Activated naive CD4-positive, alpha-beta T cell treated with anti-CD3 and anti-CD28 coated beads, Interleukin-2, amount 50 U/mL, for 72 hours (primary cell): ENCODE measurements at places on chromosomes 6 and 20. TPM values are rescaled to one million over a fixed set of nuclear protein-coding genes. Genes with fewer than 3 reads are reported as not detected.
A peak's percentile ranks its signal among the peaks of the same experiment; 100 is the strongest.

DNA sequence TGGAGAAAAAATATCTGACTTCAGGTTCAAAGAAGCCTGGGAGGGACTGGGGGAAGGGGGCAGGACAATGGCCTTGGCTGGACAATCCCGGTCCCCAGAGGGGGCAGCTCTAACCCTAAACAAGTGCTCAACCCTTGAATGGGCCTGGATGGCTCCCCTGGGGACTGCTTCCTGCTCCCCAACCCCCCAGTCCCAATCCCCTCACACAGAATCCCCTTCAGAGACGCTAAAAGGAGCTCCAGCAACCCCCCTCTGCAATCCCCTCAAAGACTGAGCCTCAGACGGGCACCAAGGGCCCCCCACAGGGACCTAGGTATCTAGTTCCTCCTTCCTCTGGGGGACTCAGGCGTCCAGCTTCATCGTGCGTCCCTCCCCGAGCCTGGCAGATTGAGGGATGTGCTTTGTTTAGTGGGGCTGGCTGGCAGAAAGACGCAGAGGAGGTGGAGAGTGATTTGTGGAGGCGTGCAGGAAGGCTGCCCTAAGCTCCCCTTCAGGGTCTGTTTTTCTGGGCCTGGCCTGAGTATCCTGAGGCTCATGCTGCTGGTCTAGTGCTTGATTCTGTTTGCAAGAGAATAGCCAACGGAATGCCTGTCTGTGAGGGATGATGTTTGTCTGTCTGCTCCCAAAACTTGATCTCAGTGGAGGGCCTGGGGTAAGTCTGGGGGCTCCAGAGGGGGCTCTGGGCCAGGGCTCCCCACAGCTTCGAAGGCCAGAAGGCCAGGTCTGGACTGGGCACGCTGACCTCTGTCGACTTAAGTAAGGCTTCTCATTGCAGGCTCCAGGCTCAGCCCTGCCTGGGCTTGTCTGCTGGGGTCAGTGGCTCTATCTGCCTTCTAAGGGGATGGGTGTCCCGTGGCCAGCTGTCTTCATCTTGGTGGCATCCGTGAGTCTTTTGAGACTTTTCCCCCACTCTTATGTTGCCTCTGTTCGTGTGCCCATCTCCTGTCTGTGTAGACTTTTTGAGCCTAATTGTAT lies 1.7 kb upstream of the POU5F1 start:
- DNase-seq = no peak

DNA sequence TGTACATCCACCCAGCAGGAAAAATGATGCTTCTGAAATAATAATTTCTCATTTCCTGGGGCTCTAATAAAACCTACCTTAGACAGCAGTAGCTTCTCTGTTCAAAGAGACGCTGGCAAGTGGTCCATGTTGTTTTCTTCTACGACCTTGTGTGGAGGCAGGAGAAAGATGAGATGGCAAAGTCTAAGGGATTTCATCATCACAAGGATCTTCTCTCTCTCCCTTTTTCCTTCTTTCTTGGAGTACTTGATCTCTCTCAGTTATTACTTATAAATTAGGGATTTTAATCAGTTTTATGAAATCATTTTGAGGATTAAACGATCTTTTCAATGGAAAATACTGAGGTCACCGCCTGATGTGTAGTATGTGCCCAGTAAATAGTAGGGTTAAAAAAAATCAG lies 147.5 kb downstream of the BMP7 start:
- no peak for DNase-seq

The RSPO3 gene
- total RNA-seq = not detected

- no peak for DNase-seq
These were observed 69.9 kb upstream of the PDE10A start for GRCh38 chr6:165732696-165733488.

DNA sequence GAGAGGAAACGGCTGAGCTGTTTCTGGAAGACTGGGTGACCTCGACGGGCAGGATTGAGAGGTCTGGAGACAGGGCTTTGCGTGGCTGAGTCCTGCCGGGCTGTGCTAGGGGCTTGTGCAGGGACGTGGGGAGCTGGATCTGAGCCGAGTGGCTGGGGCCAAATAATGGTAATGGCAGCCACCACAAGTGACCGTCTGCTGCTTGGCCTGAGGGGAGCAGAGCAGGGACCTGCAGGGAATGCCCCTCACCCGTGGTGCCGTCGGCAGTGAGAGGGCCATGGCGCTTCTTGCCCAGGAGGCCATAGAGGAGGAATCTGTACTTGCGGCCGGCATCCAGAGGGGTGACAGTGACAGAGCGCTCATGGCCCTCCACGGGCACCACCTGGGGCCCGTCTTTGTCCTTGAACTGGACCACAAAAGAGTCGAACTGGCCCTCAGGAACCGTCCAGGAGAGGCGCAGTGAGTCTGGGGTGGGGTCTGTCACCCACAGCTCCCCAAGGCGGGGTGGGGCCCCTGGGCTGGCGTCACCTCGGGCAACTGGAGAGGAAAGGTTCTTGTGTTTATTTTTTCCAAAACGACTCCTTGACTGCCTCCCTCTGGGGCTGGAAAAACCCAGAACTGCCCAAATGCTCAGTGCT lies 31.8 kb downstream of the CYP21A2 start:
- no peak for DNase-seq

GRCh38 chr20:50602432-50603088 lies 88.8 kb downstream of the RIPOR3 start:
- DNase-seq = no peak

- no peak for DNase-seq
These were observed 65.4 kb downstream of the RWDD2A start for GRCh38 chr6:83258517-83258916.

GRCh38 chr20:43761386-43762340 lies 34.9 kb upstream of the GTSF1L start:
- DNase-seq = no peak

GRCh38 chr20:611843-612185 lies 1.7 kb upstream of the TCF15 start:
- DNase-seq = no peak

The ECT2L gene
- not detected for total RNA-seq

GRCh38 chr6:105107207-105107606 lies 72.6 kb downstream of the POPDC3 start:
- no peak for DNase-seq

GRCh38 chr20:54820392-54820791 lies 345.0 kb downstream of the DOK5 start:
- no peak for DNase-seq

- no peak for DNase-seq
These were observed 4.0 kb downstream of the TMEM200A start for GRCh38 chr6:130369831-130370230.

- DNase-seq = no peak
These were observed 221.6 kb upstream of the CDYL start for GRCh38 chr6:4554645-4555044.

The PTK6 gene
- total RNA-seq = 0.54 TPM

- DNase-seq = peak; percentile 69
These were observed 1.2 kb downstream of the DUSP22 start for GRCh38 chr6:293193-294174.

The TJAP1 gene
- total RNA-seq = 35.0 TPM

GRCh38 chr20:9099372-9099771 lies 30.5 kb downstream of the PLCB4 start:
- DNase-seq = no peak

DNA sequence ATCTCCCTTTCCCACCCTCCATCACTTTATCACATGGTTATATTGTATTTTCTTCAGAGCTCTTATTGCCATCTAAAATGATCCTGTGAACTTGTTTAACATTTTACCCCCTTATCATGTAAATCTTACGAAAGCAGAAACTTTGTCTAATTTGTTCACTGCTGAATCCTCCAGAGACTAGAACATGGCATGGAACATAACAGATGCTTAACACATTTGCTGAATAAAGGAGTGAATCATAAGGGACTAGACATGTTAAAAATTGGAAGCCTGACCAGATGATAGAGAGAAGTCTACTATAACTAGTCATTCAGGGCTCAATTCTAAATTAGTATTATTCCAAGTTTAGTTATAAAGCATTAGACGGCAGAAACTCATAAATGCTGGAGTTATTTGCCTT lies 73.3 kb downstream of the MAN1A1 start:
- no peak for DNase-seq

DNA sequence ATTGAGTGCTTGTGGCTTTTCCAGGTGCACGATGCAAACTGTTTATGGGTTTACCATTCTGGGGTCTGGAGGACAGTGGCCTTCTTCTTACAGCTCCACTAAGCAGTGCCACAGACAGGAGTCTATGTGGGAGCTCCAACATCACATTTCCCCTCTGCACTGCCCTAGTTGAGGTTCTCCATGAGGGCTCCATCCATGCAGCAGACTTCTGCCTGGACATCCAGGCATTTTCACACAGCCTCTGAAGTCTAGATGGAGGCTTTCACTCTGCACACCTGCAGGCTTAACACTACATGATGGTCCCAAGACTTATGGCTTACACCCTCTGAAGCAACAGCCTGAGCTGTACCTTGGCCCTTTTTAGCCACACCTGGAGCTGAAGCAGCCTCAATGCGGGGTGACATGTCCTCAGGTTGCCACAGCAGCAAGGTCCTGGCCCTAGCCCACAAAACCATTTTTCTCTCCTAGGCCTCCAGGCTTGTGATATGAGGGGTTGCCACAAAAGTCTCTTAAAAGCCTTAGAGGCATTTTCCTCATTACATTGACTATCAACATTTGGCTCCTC lies 552.2 kb downstream of the TFAP2A start:
- no peak for DNase-seq

DNA sequence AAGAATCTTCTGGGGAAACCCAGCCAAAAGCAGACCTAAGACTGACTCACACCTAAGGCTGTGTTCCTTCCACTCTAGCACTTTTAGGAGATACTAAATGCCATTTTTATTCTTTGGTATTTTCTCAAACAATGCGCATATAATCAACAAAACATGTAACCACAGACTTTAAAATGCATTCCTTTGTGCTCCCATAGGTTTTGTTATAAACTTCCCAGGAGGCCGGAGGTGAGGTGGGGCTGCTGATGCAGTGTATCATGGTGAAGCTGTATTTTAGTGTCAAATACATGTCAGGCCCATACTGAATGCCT lies 155.2 kb downstream of the BTBD3 start:
- no peak for DNase-seq
